ENCODE measurements at places on chromosomes 4 and X. TPM values are rescaled to one million over a fixed set of nuclear protein-coding genes. Genes with fewer than 3 reads are reported as not detected.

PDCL2 gene
- not detected for total RNA-seq

NEXMIF gene
- total RNA-seq = 0.49 TPM

SMIM10L2A gene
- total RNA-seq = 0.23 TPM

SLITRK2 gene
- not detected for total RNA-seq

COX7B2 gene
- total RNA-seq = not detected

DNAAF6 gene
- not detected for total RNA-seq

DTHD1 gene
- total RNA-seq = 1.3 TPM

DNA sequence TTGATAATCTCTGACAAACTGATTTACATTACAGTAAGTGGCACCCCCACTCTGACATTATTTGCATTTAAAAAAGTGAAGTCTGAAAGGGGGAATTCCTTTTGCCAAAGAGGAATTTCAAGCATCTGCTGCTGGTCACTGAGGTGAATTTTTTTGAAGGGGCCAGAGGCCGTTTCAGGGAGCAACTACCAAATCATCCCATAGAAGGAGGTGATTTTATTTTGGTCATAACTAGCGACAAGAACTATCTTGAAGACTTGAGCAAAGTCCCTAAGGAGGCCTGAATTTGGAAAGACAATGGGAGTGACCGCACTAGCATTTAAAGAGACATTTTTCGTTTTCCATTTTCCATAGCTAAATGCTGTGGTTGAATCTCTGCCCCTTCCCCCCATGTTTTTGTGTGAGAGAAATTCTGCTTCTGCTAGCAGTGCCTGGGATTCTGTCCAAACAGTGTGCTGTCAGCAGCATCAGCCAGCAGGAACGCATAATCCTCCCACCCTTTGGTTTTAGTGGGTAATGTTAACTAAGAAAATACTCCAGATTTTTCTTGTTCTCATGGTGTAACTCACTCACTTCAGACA, 110.1 kb upstream of the MED14 start:
- H3K27ac ChIP-seq = no peak overlapping the region
- no peak overlapping the region for H3K4me3 ChIP-seq
- no peaks in the 10 kb centered on the region for H3K27me3 ChIP-seq
- H3K36me3 ChIP-seq = peaks cover 2% of the 10 kb centered on the region
- no peak for DNase-seq

- H3K36me3 ChIP-seq = no peaks in the 10 kb centered on the region
- H3K4me1 ChIP-seq = peaks cover 11% of the 10 kb centered on the region
- no peak overlapping the region for H3K27ac ChIP-seq
- H3K4me3 ChIP-seq = no peak overlapping the region
These were observed 8.5 kb upstream of the SETD7 start for GRCh38 chr4:139564502-139564901.

DNA sequence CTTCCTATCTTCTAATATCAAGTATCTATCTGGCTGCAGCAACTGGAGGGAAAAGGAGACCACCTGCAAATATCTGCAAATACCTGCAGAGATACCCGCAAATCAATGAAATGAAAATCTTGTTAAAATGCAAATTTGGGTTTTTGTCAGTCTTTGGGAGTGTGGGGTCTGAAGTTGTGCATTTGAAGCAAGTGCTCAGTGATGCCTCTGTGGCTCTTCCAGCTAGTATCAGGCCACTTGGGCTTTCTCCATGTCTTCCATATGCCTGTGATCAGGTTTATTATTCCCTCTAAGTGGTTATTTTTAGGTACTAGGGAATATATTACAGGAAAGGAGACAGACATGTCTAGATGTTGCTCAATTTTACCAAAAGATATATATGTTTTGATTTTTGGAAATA, 880.3 kb downstream of the ADGRL3 start:
- no peak overlapping the region for H3K4me3 ChIP-seq
- no peak overlapping the region for H3K27ac ChIP-seq
- H3K27me3 ChIP-seq = no peaks in the 10 kb centered on the region
- no peaks in the 10 kb centered on the region for H3K36me3 ChIP-seq

GRCh38 chr4:153798901-153799693, 10.2 kb upstream of the SFRP2 start:
- H3K36me3 ChIP-seq = no peaks in the 10 kb centered on the region
- H3K27ac ChIP-seq = no peak overlapping the region
- no peak overlapping the region for H3K4me3 ChIP-seq
- DNase-seq = no peak
- no peaks in the 10 kb centered on the region for H3K4me1 ChIP-seq

GRCh38 chr4:93719552-93719951, 109.0 kb upstream of the ATOH1 start:
- H3K4me3 ChIP-seq = no peak overlapping the region
- no peaks in the 10 kb centered on the region for H3K4me1 ChIP-seq
- DNase-seq = no peak

DNA sequence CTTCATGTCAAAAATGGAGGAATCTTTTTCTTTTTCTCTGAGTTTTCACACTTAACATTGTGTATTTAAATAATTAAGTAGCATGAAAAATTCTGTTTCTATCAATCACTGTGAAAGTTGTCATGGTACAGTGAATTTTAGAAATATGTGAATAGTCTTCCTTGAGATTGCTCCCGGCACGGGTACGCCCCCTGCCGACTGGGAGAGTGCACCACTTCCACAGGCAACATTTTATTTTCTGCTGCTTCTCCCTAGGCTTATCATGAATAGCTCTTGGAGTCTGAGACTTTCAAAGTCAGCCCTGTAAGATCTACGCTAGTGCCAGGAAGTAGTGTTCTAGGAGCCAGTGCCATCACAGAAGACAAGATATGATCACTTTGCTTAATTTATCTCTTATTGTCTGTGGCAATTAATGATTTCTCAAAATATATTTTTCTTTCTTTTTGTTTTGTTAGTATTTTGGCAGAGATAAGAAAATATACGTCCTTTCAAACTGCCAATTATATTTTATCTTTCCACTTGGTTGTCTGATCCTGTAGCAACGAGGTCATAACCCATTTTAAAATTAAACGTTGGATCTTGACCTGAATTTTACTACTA, 763.8 kb upstream of the AADAT start:
- no peaks in the 10 kb centered on the region for H3K36me3 ChIP-seq
- H3K27me3 ChIP-seq = no peaks in the 10 kb centered on the region
- H3K4me1 ChIP-seq = no peaks in the 10 kb centered on the region
- no peak overlapping the region for H3K27ac ChIP-seq
- DNase-seq = peak; percentile 42
- no peak overlapping the region for H3K4me3 ChIP-seq

DNA sequence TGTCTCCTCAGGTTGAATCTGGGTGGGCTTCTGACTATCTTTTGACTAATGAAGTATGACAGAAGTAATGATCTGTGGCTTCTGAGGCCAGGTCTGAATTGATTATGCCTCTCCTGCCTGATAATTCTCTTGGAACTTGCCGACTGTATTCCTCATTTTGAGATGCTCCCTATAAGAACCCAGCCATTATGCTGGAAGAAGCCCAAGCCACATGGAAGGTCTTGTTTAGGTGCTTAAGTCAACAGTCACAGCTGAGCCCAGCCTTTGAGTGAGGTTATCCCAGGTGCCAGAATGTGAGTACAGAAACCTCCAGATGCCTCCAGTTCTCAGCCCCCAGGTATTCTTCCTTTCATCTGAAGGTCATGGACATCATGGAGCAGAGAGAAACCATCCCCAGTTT, 456.6 kb downstream of the IL15 start:
- peaks cover 30% of the 10 kb centered on the region for H3K36me3 ChIP-seq
- H3K27ac ChIP-seq = no peak overlapping the region
- no peaks in the 10 kb centered on the region for H3K4me1 ChIP-seq
- H3K27me3 ChIP-seq = no peaks in the 10 kb centered on the region
- H3K4me3 ChIP-seq = no peak overlapping the region
- no peak for DNase-seq

- H3K27ac ChIP-seq = peak overlapping the region; percentile 53
- no peak overlapping the region for H3K4me3 ChIP-seq
These were observed 17.5 kb downstream of the TXK start for GRCh38 chr4:48116582-48116981.

GRCh38 chrX:44937606-44938005, 64.6 kb downstream of the KDM6A start:
- H3K4me1 ChIP-seq = peaks cover 54% of the 10 kb centered on the region
- peak overlapping the region; percentile 67 for H3K27ac ChIP-seq
- no peak overlapping the region for H3K4me3 ChIP-seq
- peaks cover 12% of the 10 kb centered on the region for H3K36me3 ChIP-seq
- no peaks in the 10 kb centered on the region for H3K27me3 ChIP-seq
- DNase-seq = no peak

GRCh38 chrX:104995546-104995945, 224.9 kb downstream of the TEX13A start:
- no peaks in the 10 kb centered on the region for H3K4me1 ChIP-seq
- H3K27ac ChIP-seq = no peak overlapping the region
- no peak overlapping the region for H3K4me3 ChIP-seq
- DNase-seq = no peak
- no peaks in the 10 kb centered on the region for H3K36me3 ChIP-seq
- no peaks in the 10 kb centered on the region for H3K27me3 ChIP-seq

- H3K4me3 ChIP-seq = no peak overlapping the region
- H3K27ac ChIP-seq = no peak overlapping the region
These were observed 323.9 kb upstream of the CASK start for GRCh38 chrX:42247241-42247640.

DNA sequence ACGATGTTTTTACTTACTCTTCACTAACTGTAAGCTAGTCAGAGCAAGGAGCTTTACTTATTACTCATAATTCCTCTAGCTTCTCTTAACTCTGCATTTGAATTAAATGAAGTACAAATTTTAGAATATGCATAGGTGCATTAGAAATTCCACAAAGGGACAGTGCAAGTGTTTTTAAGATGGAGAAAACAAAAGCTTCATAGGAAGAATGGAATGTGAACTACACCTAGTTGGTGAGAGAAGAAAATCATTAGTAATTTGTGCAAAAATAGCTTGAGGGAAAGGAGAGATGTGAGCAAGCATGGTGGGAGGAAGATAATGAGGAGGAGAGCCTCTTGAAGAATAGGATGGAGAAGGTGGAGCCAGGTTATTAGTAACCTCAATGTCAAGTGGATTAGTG, 77.5 kb upstream of the SMARCA5 start:
- H3K27me3 ChIP-seq = peaks cover 3% of the 10 kb centered on the region
- no peak overlapping the region for H3K27ac ChIP-seq
- no peak for DNase-seq
- no peaks in the 10 kb centered on the region for H3K4me1 ChIP-seq
- H3K36me3 ChIP-seq = no peaks in the 10 kb centered on the region
- H3K4me3 ChIP-seq = no peak overlapping the region

- H3K27me3 ChIP-seq = peaks cover 2% of the 10 kb centered on the region
- H3K4me1 ChIP-seq = no peaks in the 10 kb centered on the region
- no peak for DNase-seq
- no peak overlapping the region for H3K27ac ChIP-seq
- no peak overlapping the region for H3K4me3 ChIP-seq
These were observed 52.9 kb upstream of the TRPC5OS start for GRCh38 chrX:111823128-111823527.

DNA sequence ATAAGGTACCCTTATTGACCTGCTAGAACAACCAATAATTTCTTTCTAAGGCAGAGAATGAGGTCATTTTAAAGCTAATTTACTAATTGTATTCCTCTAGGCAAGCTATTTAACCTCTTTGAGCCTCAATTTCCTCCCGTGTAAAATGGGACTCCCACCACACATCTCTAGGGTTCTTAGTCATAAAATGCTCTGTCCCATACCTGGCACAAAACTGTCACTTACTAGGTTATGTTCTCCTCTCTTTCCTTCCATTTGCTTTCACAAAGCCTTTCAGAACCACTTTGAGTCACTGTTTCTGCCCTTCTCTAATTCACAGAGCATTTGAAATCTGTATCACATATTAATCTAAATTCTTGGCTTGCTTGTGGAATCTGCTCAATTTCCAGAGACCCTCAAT, 2.4 kb upstream of the GPR82 start:
- H3K27ac ChIP-seq = peak overlapping the region; percentile 86
- H3K36me3 ChIP-seq = peaks cover 33% of the 10 kb centered on the region
- no peak for DNase-seq
- H3K27me3 ChIP-seq = no peaks in the 10 kb centered on the region

GRCh38 chrX:22278375-22278774, 5.7 kb downstream of the CBLL2 start:
- no peaks in the 10 kb centered on the region for H3K27me3 ChIP-seq
- DNase-seq = no peak
- H3K27ac ChIP-seq = no peak overlapping the region
- H3K4me3 ChIP-seq = no peak overlapping the region

GRCh38 chr4:18846313-18846712, 824.8 kb upstream of the LCORL start:
- H3K27me3 ChIP-seq = no peaks in the 10 kb centered on the region
- H3K4me1 ChIP-seq = no peaks in the 10 kb centered on the region
- no peaks in the 10 kb centered on the region for H3K36me3 ChIP-seq
- no peak for DNase-seq
- H3K27ac ChIP-seq = no peak overlapping the region
- no peak overlapping the region for H3K4me3 ChIP-seq

GRCh38 chrX:84830836-84831235, 172.8 kb upstream of the APOOL start:
- no peaks in the 10 kb centered on the region for H3K4me1 ChIP-seq
- no peak for DNase-seq
- no peak overlapping the region for H3K4me3 ChIP-seq
- H3K36me3 ChIP-seq = no peaks in the 10 kb centered on the region

DNA sequence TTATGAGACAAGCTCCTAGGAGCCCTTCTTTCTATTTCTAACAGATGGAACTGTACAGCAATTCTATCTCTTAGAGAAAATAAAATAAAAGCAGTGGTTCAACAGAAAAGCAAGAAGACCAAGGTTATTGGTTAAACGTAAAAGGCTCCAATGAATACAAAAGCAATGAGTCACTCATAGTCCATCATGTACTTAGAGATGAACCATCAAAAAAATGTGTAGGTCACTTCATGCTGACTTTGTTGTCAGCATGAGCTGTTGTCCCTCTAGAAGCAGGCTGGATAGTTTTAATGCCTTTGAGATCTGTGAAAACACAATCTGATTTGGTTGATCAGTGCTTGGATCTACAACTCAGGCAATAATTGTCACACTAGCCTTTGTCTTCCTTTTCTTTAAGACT, 378.6 kb upstream of the ANXA10 start:
- no peaks in the 10 kb centered on the region for H3K36me3 ChIP-seq
- H3K4me1 ChIP-seq = no peaks in the 10 kb centered on the region
- no peak overlapping the region for H3K4me3 ChIP-seq
- H3K27me3 ChIP-seq = no peaks in the 10 kb centered on the region

DNA sequence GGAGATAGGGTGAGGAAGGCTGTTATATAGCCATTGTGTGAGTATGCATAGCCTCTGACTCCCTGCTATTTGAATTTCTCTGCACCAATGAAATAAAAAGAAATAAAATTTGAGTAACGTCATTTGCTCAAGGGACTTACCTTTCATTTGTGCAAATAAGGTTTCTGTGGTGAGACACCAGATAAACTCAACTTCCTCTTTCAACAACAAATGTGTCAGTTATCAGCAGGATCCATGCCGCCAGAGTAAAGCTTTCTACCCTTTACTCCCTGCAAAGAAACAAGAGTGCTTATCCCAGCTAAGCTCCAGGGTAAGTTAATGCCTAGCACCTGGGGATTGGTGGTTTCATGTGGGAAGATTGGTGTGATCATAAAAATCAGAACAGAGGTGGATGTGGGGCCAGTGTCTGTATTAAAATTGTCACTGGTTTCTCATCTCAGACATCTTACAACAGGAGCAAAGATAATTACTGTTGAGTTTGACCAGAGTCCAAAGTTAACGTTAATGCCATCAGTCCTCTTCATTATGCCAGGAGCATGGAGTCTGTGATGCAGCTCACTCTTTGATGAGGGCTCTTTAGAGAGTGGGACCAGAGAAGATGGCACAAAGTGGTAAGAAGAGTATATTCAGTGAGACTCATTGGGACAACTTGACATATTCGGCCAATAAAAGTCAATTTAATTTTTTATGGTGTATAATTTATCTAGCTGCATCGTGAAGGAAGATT, at the start of gene P2RY10:
TSS of gene P2RY10 (plus strand) at position 206 of the 727 bp plus-strand sequence. CDS start 15,130 bp downstream, outside the sequence.
- DNase-seq = peak; percentile 26
- H3K27me3 ChIP-seq = no peaks in the 10 kb centered on the region
- peaks cover 44% of the 10 kb centered on the region for H3K36me3 ChIP-seq

All from activated CD8-positive, alpha-beta T cell treated with anti-CD3 and anti-CD28 coated beads for 36 hours (primary cell).